ENCODE measurements at places on chromosomes 4 and X.
A peak's percentile ranks its signal among the peaks of the same experiment; 100 is the strongest.

- no peak for DNase-seq
Observed at GRCh38 chrX:45743906-45744625, 543.4 kb upstream of the DIPK2B start.

GRCh38 chr4:80255329-80256095 lies 11.0 kb upstream of the FGF5 start:
- no peak for DNase-seq

GRCh38 chr4:34790131-34790530 lies 1454.2 kb downstream of the ARAP2 start:
- no peak for DNase-seq

- DNase-seq: no peak
Observed at GRCh38 chrX:13258052-13258444, 61.8 kb downstream of the ATXN3L start.

DNA sequence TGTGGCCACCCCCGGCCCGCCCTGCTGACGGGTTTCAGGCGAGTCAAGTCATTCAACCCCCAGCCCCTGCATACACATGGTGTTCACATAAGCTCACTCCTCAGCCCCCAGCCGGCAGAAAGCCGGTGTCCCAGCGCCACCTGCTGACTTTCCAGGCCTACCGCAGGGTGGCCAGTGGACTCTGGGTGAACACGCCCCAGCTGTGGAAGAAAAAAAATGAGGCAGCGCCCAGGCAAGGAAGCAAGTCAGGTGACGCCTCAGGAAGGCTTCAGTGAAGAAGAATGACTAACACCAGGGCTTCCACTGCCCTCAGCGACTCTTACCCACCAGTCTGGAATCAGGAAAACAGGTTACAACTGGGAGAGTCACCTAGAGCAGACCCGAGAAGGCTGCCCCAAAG lies 15.8 kb downstream of the BCAP31 start:
- peak; percentile 59 for DNase-seq

- DNase-seq: no peak
Observed at GRCh38 chr4:78293821-78294301, 236.7 kb downstream of the FRAS1 start.

DNA sequence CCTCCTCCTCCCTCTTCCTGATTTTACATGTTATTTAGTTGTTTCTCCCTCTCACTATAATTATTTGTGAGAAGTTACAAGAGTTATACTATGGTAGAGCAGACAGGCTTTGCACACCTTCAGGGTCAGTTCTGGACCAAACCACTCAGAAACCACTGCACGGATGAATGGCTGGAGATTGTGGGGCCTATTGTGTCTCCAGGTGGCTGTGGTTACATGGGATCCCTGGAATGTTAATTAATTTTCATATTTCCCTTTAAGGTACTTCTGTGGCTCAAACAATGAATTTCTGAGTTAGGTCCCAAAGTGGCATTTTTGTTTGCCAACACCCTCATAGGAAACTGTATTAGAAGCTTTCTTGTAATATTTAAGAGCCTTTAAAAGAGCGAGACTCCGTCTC lies 151.9 kb downstream of the BMPR1B start:
- DNase-seq: no peak

DNA sequence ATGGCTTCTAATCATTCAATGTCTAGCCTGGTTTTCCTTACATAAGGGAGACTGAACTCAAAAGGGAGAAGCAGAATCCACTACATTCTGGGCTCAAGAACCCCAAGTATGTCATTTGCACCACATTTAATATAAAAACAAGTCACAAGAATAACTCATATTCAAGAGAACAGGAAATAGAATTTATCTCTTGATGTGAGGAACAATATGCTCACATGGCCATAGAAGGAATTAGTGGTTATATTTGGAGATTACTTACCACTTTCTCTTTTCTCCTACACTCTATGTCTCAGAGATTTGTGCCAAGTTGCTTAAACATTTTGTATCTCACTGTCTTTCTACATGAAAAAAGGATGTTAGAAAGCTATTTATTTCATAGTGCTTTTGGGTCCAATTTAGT lies 922.6 kb upstream of the PABPC4L start:
- DNase-seq: no peak

- DNase-seq: peak; percentile 13
Observed at GRCh38 chrX:123830309-123830708, 29.5 kb upstream of the XIAP start.

GRCh38 chr4:110085131-110085530 lies 113.3 kb downstream of the ELOVL6 start:
- DNase-seq: no peak

GRCh38 chr4:107017443-107018343 lies 18.4 kb downstream of the DKK2 start:
- no peak for DNase-seq

- DNase-seq: no peak
Observed at GRCh38 chr4:57109411-57109846, 756 bp downstream of the IGFBP7 start.

- no peak for DNase-seq
Observed at GRCh38 chr4:184814686-184815045, 11.1 kb downstream of the ACSL1 start.

DNA sequence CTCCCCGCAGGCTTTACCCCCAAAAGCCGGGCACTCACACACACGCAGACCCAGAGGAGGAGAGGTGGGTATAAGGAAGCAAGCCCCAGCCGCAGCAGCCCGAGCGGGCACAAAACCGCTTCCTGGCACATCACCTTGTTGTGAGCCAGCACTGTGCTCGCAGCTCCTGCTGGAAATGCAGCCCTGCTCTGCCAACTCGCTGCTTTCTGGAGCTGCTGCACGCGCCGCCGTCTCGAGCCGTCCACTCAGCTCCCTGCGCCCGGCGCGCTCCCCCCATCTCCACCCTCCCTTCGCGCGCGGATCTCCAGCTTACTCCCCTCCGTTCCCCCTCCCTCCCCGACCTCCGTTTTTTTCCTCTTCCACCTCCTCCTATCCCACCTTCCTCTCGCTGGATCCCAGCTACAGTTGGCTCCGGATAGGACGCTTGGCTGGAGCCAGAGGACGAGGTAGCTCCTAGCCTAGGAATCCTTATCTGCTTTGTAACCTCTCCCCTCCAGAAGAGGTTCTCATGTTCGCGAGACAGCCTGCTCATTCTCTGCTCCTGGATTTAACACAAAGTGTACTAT lies at the start of gene SPOCK3:
SPOCK3 (minus strand) TSS at position 179 of the 566 bp plus-strand sequence.
- DNase-seq: peak; percentile 6

- no peak for DNase-seq
Observed at GRCh38 chrX:47877327-47877726, 40.6 kb downstream of the ZNF81 start.

DNA sequence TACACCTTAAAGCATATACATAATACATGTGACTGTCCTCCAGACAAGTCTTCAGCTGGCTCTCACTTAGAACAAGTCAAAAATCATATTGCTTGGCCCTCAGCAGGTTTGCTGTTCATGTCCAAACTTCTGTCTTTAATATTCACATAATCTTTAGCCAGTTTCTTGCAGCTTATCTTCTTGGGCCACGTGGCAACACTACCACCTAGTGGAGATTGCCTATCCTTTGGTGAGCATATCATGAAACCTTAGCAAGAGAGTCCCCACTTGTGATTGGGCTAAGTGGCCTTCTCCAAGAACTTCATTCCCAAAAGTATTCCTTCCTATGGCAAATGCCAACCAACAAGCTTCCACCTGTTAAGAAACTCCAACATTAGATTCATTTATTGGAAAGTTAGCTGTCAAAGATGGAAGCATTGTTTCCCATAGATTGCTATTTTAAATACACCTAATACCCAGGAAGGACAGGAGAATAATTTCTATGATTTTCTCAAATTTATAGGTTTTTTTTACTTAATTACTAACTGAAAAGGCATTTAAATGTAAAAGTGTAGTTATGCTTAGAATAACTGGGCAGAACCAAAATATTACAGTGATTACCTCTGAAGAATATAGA lies 231.9 kb upstream of the INTU start:
- peak; percentile 51 for DNase-seq

DNA sequence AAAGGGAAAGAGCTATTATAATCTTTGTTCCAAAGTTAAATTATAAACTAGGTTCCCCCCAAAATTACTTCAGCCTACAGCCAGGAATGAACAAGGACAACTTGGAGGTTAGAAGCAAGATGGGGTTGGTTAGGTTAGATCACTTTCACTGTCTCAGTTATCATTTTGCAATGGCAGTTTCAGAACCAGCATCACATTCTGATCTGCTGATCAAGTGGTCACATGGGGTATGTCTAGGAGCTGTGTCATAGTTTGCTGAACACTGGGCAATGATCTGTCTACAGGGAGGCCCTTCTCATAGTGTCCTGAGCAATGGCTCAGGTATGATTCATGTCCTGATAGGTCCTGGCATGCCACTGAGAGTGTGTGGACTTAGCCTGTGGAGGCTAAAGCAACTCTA lies 41.6 kb upstream of the XIAP start:
- DNase-seq: peak; percentile 6

- no peak for DNase-seq
Observed at GRCh38 chr4:152385551-152385950, 150.3 kb downstream of the FBXW7 start.

DNA sequence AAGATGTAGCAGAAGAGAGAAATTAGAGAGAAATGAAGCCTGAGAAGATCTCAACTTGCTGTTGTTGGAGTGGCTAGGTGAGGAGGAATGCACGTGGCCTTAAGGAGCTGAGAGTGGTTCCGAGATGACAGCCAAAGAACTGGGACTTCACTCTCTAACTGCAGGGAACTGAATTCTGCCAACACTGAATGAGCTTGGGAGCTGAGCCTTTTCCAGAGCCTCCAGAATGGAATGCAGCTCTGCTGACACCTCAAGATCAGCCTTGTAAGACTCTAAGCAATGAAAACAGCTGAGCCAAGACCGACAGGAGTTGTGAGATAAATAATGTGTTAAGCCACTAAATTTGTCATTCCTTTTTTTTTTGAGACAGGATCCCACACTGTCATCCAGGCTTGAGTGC lies 73.0 kb downstream of the TLL1 start:
- DNase-seq: no peak

GRCh38 chr4:151808120-151808529 lies 47.3 kb upstream of the GATB start:
- DNase-seq: no peak

DNA sequence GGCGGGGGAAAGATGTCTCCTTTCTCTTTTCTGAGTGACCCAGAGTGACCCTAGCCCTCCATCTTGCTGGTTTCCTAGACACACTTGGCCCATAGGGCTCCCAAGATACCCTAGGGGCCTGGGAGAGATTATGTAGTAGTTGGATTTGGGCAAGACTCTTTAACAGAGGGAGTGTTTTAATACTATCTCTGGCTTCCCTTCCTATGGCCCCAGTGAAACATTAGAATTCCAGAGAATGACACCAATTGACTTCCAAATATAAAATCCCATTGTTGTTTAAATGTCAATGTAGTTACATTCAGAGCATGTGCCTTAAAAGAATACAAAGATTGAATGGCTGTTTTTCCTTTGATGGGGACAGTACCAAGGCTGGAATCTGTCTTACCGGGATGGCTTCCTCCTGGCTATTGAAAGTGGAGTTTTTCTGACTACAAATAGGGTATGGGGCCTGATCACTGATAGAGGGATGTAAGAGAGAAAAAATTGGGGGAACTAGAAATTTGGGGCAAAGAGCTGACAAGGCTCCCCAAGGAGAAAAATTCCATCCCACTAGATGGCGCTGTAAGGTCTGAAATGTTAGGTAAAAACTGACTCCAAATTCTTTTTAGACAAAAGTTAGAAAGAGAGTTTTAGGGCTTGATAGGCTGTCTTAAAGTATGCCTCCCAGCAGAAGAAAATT lies 10.7 kb downstream of the TENT5D start:
- DNase-seq: peak; percentile 23

GRCh38 chrX:46179748-46180147 lies 365.5 kb downstream of the ZNF674 start:
- no peak for DNase-seq

DNA sequence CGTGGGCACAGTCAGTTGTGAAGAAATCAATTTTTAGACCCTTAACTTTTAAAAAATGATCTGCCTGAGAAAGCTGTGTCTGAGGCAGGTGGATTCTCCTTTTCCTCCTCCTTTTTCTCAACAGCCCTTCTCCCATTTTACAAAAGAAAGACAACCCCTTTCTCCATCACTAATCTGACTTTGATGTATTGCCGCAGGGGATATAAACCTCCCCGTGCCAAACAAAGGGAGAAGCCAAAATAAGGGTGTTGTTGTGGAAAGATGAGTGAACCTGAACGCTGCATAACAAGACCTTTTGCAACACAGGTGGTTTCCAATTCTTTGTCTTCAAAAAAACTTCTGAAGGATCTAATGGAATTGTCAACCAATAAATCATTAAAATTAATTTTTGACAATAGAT lies 8.4 kb upstream of the FHL1 start:
- no peak for DNase-seq

DNA sequence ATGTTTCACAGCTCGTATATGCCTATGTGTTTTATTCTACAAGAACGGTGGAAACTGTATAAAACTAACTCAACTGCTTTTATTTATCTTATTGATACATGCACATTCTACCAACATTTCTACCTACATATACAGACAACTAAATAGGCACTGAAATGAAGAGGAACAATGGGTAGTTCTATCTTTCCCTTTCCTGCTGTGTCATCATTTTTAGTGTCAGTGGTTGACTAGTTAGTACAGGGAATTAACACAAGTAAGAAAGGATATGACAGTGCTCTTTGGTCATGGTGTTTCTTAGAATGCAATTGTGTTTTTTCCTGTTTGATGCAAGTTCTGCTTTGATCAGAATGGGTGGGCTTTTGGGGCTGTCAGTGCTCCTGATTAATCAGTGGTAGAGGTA lies 293.8 kb upstream of the CTSO start:
- no peak for DNase-seq

GRCh38 chr4:112908511-112908910 lies 140.9 kb upstream of the ANK2 start:
- no peak for DNase-seq

DNA sequence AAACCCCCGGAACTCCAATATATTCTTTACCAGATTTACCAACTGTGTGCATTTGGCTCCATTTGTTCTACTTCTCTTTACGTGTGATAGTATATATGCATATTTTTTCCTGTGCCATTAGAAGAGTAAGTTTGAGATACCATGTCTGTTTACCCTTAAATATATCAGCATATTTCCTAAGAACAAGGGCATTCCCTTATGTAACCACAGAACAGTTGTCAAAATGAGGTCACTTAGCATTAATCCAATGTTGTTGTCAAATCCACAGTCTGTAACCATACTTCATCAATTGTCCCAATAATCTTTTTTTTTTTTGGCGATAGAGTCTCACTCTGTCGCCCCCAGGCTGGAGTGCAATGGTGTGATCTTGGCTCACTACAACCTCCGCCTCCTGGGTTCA lies 55.2 kb downstream of the TBC1D14 start:
- DNase-seq: no peak

DNA sequence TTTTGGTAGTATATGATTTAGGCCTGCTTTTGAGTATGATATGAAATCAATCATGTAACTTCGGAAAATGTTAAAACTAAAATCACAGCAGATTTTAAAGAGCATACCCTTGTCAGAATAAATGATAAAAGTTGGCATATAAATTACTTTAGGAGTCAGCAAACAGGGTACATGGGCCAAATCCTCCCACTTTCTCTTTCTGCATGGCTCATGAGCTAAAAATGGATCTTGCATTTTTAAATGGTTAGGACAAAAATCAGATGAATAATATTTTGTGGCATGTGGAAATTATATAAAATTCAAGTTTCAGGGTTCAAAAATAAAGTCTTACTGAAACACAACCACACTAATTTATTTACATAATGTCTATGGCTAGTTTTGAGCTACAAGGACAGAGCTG lies 214.9 kb downstream of the GASK1B start:
- DNase-seq: no peak

All from activated CD4-positive, alpha-beta T cell treated with anti-CD3 and anti-CD28 coated beads, Interleukin-2, amount 50 U/mL, for 16 hours (primary cell).